ENCODE measurements at places on chromosomes 7 and 10.

DNA sequence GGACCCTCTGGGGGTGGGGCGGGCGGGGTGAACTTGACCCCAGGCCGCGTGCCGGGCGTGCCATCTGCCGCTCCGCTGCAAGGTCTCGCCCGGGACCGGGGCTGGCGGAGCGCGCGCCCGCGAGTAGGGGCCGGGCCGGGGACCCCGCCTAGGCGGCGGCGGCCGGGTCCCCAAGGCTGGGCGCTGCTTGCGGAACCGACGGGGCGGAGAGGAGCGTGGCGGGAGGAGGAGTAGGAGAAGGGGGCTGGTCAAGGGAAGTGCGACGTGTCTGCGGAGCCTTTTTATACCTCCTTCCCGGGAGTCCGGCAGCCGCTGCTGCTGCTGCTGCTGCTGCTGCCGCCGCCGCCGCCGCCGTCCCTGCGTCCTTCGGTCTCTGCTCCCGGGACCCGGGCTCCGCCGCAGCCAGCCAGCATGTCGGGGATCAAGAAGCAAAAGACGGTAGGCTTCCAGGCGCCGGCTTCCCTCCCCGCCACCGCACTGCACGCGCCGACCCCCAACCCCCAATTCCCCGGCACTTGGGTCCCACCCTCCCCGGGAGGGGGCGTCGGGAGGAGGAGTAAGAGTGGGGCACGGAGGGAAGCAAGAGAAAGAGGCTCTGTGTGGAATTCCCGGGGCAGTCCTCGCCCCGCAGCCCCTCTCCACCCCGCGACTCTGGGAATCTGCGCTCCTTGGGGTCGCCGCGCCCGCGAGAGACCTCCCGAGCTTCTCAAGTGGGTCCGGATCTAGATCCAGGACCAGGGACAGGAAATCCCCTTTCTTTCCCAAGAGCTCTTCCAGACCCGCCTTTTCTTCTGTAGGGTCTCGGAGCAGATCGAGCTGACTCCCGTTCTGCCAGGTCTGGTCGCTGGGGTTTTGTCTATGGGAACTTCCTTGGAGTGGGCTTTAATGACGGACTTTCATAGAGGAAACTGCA lies at the start of gene PAPSS2:
TSS of gene PAPSS2 (plus strand) at position 308 of the 913 bp plus-strand sequence. CDS start at position 412, 104 bp downstream.
- DNase-seq: no peak

DNA sequence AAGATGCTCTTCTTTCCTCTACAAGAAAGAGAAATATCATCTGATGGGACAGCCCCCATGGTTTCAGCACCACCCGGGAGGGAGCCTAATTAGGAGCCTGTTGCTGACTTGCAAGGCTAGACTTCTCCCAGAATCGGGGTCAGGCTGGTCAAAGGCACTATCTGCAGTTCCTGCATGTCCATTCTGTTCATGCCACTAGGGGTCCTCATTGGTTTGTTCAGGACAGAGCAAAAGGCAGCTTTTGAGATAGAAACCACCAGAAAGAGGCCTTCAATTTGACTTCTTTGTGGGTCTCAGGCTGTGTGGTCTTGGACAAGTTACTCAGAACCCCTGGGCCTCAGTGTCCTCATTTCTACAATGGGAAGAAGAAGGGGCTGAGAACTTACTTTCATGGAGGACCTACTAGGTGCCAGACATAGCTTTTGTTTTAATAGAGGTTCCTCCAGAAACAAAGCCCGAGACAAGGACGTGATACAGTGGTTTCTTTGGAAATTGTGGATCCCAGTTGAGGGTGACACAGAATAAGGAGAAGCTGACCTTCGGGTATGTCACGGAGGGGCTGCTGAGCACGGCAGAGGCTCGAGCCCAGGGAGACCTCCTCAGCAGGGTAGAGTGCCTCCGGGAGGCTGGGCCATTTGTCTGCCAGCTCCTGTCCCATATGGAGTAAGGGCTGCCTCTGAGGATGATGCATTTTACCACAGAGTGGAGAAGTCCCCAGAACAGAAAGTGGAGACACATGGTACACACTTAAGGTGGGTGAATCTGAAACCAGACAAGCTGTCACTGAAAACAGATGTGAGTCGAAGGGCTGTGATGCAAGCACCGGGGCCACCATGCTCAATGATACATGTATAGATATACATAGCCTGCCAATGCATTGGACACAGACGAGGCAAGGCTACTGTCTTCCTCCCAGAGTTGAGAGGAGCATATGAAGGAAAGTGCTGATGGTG lies 33.1 kb upstream of the NEUROD6 start:
- no peak for DNase-seq

- DNase-seq: peak; percentile 7
These were observed 91.2 kb downstream of the SPAG6 start for GRCh38 chr10:22436526-22436892.

DNA sequence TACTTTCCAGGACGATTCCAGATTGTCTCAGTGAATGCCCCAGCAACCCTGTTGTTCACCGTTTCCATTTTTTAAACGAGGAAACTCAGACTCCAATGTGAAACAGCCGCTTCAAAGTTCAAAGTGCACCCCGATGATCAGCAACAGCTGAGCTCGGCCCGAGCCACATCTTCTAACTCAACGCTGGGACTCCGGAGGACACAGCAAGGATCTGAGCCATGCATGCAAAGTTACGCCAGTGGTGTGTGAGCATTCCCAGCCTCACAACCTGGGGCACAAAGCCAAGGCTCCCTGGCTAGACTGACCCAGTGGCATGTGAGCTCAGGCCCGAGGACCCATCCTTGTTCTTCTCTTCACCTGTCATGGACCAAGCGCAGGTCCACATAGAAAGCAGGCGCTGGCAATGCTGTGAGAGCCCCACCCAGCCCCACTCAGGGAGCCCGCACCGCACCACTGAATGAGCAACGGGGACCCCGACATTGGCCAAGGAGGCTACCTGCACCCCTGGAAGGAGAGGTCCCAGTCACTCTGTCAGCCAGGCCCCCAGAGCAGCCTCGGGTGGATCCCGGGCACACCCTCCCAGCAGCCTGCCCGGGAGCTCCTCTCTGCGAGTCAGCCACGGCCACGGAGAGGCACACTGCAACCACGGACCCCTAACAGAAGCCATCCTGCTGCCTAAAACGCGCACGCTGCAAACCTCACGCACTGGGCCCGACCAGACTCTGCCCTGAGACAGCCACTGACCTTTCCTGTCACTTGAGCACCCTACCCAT lies 82.9 kb downstream of the MAD1L1 start:
- DNase-seq: no peak

GRCh38 chr7:69656890-69657289 lies 58.6 kb downstream of the AUTS2 start:
- DNase-seq: no peak

- DNase-seq: no peak
These were observed 23.6 kb downstream of the MCM10 start for GRCh38 chr10:13184730-13185514.

DNA sequence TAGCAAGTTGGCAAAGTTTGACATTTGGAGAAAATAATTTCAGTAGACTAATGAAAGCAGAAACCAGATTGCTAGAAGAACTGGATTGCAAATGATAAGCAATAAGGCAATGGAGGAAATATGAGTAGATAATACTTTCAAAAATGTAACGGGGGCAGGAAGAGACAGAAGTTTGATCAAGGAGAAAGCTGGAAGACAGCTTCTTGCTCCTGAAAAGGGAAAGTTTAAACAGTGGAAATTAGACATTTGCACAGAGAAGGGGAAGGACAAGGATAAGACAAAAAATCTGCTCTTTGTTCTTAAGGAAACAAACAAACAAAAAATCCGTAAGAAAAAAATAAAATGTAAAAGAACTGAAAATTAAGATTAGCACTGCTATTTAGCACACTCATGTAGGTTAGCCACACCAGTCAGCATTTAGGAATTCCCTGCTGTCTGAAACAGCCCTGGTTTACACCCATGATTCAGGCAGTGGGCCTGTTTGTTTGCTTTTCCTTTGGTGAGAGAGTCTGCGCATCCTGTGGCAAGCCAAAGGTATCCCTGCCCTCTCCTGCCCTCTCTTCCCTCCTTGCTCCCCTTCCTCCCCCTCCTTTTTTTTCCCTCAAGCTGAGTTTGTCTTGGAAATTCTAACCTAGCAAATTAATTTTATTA lies 104.3 kb upstream of the CAV2 start:
- DNase-seq: no peak
